NCI-H1930 (cell line): ENCODE measurements at places on chromosomes 7 and 10.

GRCh38 chr7:27910326-27910725 is 170.4 kb downstream of the TAX1BP1 start:
- DNase-seq: no peak

DNA sequence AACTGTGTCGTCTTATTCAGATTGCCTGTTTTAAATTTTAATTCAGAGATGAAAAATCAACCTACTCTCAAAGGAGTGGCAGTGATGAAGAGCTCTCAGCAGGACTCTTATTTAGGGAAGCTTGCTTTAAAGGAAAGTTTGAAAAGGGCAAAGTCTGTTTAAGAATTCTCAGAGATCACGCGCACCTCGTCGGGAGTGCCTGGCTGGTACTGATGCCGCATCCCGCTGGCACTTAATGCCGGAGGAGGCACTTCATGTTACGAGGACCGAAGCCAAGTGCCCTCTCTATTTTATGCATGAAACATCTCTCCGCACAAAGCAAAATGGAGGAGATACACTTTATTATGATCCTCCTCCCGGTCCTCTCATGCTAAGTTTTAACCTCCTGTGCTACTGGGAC is 71.1 kb upstream of the INSYN2A start:
- no peak for DNase-seq

DNA sequence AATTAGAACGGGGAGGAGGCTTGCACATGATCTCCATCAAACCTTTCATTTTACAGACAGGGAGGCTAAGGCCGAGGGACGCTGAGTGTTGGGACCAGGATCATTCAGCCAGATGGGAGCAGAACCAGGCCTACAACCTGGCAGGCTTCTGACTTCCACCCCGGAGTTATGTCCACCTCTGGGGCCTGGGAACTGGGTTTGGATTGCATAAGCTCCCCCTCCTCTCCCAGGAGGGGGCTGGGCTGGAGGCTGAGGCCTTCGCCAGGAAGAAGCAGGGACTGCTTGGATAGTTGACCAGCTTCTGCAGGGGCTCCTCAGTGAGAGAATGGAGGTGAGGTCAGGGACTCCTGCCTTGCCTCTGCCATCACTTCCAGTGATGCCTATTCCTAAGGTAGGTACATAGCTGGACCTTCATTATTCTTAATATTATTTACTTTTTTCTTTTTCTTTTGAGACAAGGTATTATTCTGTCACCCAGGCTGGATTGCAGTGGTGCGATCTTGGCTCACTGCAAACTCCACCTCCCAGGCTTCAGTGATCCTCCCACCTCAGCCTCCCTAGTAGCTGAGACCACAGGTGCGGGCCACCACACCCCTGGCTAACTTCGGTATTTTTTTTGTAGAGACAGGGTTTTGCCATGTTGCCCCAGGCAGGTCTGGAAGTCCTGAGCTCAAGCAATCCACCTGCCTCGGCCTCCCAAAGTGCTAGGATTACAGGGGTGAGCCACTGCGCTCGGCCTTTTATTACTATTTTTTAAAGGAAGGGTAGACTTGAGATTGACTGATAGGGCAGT is 1.3 kb downstream of the SNX10 start:
- DNase-seq: no peak

DNA sequence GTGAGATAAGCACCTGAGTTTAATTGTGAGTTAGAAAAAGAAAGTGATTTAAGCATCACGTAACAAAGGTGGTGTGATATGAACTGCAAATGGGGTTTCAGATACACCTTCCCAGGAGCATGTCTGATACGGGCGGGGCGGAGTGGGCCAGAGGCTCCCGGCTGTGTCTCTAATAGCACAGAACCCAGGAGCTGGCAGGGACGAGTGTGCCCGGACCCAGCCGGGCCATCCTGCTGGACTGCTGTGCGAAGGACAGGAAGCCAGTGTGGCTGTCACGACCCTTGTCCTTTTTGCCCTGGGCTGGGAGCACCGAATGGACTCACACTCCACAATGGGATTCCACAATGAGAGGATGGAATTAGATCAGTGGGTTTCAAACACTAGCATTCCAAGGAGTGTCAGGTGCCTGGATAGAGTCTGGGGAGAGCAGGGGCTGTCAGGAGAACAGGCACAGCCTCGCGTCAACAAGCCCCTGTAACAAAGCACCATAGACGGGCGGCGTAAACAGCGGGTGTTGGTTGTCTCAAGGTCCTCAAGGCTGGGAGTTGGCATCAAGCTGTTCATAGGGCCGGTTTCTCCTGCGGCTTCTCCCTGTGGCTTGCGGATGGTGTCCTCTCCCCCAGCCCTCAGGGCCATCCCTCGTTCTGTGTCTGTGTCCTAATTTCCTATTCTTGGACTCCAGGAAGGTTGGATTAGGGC is 242.6 kb upstream of the PITRM1 start:
- no peak for DNase-seq

DNA sequence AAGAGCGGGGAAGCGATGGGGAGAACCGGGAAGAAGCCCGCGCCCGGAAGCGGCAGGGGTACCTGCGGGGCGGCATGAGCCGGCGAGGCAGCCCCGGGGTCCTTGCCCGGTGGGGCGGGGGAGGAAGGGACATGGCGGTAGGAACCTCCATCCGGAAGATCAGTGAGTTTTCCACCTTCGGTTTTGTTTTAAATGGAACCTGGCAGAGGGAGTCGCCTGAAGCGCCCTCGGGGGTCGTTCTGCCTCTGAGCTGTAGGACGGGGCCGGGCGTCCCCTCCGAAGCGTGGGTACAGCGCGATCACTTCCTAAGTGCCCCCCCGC is 471 bp downstream of the PFKP start:
- no peak for DNase-seq

GRCh38 chr10:30172673-30173072 is 113.3 kb upstream of the JCAD start:
- DNase-seq: no peak

- no peak for DNase-seq
Measured at GRCh38 chr10:89369156-89370105, 8.4 kb upstream of the IFIT1B start.

GRCh38 chr7:112945046-112945445 is 141.6 kb downstream of the GPR85 start:
- DNase-seq: no peak

- no peak for DNase-seq
Measured at GRCh38 chr7:159020987-159021386, 123.7 kb downstream of the VIPR2 start.

DNA sequence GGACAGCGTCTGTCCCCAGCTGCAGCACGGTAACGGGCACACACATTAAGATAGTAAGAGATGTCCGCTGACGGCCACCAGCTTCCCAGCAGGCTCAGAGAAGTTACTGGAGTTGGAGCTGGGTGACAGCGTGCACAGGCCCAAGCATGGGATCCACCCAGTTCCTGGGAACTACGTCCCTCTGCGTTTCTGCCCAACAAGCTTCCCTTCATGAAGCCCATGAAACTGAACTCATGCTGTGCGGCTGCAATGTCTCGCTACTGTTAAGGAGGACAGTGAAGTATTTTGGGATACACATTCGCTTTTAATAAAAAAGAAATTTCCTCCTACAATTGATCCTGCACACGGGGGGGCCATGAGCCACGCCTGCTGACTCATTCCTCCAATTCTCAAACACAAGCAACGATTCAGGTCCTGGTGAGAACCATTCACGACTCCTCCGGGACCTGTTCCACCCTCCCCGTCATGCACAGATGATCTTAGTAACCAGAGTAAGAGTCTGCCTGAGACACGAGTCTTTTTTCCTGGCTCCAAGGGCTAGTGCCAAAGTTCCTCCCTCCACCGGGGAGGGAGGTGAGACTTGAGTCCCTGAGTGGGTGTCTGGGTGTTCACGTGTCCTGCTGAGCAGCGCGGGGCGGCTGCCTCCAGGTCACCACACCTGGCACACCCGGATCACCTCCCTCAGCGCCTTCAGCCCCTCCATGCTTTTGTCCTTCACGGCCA is 2.6 kb downstream of the PSMG3 start:
- DNase-seq: no peak

GRCh38 chr10:121306159-121306673 is 292.0 kb downstream of the FGFR2 start:
- no peak for DNase-seq

DNA sequence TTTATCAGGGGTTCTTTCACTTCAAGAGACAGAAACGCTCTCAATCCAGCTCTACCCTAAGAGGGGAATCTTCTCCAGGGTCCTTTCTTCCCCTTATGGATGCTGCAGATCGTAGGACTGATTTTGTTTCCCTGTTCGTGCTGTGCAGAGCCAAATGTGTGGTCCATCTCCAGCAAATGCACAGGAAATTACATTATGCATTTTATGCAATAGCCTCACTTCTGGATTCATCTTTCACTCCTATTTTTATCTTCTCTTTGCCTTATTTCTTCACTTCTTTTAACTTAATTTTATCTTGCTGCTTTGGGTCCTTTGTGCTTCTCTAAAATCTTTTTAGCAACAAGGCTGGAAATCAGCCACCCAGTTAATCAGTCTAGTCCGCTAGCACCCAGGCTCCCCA is 184.5 kb upstream of the INHBA start:
- DNase-seq: no peak

DNA sequence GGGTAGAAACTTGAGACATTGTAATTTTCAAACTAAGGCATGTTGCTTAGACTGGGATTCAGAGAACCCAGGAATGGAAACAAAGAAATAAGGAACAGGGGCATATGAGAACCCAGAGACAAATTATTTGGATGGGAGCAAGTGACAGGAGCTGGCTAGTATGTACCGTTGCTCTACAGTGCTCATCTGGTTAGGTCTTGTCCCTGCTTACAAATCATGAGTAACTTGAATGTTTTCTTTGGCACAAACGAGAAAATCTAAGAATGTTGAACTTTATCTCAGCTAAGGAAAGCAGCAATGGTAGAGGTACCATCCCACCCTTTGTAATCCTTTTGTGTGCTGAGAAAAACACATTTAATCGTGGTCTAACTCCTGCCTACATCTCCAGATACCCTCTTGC is 116.0 kb upstream of the IMMP2L start:
- DNase-seq: no peak

DNA sequence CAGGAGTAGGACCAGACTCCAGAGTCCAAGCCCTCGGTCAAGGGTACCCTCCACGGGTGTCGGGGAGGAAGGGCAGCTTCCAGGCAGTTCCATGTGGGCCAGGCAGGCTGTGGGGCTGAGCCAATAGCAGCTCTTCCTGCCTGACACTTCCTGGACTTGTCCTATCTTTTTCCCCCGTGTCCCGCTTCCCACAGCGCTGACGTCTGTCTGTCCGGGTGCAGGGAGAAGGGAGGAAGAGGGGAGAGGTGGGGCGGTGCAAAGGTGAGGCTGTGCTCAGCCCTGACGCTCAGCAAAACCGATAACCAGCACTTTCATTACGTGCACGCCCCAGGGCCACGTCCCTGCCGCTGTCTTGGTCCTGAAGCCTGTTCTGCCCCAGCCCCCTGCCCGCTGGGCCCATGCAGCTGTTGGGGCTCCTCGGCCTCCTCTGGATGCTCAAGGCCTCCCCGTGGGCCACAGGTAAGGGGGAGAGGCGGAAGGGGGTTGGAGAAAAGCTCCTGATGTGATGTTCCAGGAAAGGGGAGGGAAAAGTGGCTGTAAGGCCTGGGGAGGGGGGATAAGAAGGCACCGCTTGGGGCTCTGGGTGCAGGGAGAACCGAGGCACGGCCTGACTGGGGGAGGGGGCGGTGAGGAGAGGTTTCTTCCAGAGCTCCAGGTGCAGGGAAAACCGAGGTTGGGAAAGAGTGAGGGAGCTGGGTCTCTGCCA is at the start of gene MUC3A:
TSS of gene MUC3A (plus strand) at position 308 of the 706 bp plus-strand sequence. CDS start at position 399, 91 bp downstream.
- DNase-seq: no peak

DNA sequence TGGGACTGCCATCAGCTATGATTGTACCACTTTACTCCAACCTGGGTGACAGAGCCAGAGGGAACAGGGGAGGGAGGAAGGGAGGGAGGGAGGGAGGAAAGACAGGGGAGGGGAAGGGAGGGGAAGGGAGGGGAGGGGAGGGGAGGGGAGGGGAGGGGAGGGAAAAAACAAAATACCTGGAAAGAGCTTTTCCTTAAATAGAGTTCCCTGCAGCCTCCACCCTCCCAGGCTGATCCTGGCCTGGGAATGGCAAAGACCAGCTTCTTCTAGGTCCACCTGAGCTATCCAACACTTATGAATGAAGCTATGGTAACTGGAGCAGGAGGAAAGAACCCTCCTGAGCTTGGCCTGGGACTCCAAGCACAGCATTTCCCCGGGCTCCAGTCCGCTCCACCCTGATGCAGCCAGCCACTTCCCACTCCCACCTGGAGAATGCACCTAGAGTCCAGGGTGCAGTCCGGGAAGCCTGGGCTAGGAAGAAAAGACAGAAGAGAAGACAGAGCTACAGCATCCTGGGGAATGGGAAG is 66.1 kb downstream of the GRID1 start:
- no peak for DNase-seq

GRCh38 chr7:21020667-21021066 is 234.0 kb upstream of the SP8 start:
- DNase-seq: no peak

GRCh38 chr10:119129721-119130120 is 25.8 kb downstream of the DENND10 start:
- DNase-seq: no peak

GRCh38 chr10:70758757-70759514 is 26.2 kb downstream of the TBATA start:
- DNase-seq: no peak

GRCh38 chr7:84638339-84638697 is 443.7 kb upstream of the SEMA3A start:
- no peak for DNase-seq

DNA sequence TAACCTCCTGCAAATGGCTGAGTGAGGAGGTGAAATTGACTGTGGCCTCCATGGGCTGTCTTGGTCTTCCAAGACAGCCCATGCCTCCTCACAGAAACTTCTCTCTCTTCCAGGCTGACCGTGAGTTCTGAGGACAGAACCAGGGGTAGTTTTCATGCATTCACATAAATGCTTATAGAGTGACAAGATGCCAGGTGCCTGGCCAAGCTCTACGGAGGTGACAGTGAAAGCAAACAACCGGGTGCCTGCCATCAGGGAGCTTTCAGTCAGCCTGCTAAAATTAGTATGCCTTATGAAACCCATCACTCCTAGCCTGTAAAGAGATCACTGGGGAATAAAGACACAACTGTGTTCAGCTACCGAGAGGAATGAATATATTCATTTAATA is 919 bp upstream of the RHOBTB1 start:
- DNase-seq: no peak

GRCh38 chr7:39102234-39102633 is 124.5 kb downstream of the POU6F2 start:
- no peak for DNase-seq

- no peak for DNase-seq
Measured at GRCh38 chr7:557558-557881, 37.9 kb upstream of the PDGFA start.

GRCh38 chr10:69004821-69005220 is 16.2 kb downstream of the KIFBP start:
- DNase-seq: no peak

- DNase-seq: no peak
Measured at GRCh38 chr10:63675171-63675570, 154.0 kb downstream of the REEP3 start.
